ENCODE measurements at places on chromosomes 1 and 21. TPM values are rescaled to one million over a fixed set of nuclear protein-coding genes. Genes with fewer than 3 reads are reported as not detected.

CREG1 gene
- total RNA-seq = 39.4 TPM

ATF6 gene
- 25.9 TPM for total RNA-seq

- H3K4me1 ChIP-seq = no peaks in the 10 kb centered on the region
- no peak for DNase-seq
- peaks cover 32% of the 10 kb centered on the region for H3K36me3 ChIP-seq
- H3K27ac ChIP-seq = no peak overlapping the region
- H3K27me3 ChIP-seq = no peaks in the 10 kb centered on the region
Measured at GRCh38 chr1:161037661-161038522, 872 bp downstream of the TSTD1 start.

CASQ2 gene
- total RNA-seq = 0.49 TPM

SYNJ1 gene
- total RNA-seq = 8.9 TPM

JAM2 gene
- total RNA-seq = 15.3 TPM

GRCh38 chr1:172442843-172443565 is 865 bp downstream of the PIGC start:
- H3K27ac ChIP-seq = peak overlapping the region; percentile 88
- no peak for DNase-seq
- peak overlapping the region; percentile 93 for H3K4me3 ChIP-seq

PLPPR5 gene
- total RNA-seq = 0.02 TPM

GRCh38 chr1:98749152-98749756 is 87.7 kb downstream of the SNX7 start:
- H3K27me3 ChIP-seq = no peaks in the 10 kb centered on the region
- H3K4me1 ChIP-seq = no peaks in the 10 kb centered on the region
- no peak overlapping the region for H3K27ac ChIP-seq
- DNase-seq = no peak
- no peaks in the 10 kb centered on the region for H3K36me3 ChIP-seq
- no peak overlapping the region for H3K4me3 ChIP-seq

GRCh38 chr1:180482425-180483275 is 19.7 kb downstream of the ACBD6 start:
- no peak overlapping the region for H3K4me3 ChIP-seq
- peaks cover 26% of the 10 kb centered on the region for H3K36me3 ChIP-seq
- H3K4me1 ChIP-seq = no peaks in the 10 kb centered on the region
- peak; percentile 70 for DNase-seq
- H3K27ac ChIP-seq = no peak overlapping the region

GRCh38 chr21:34228792-34229191 is 135.0 kb upstream of the KCNE2 start:
- H3K36me3 ChIP-seq = no peaks in the 10 kb centered on the region
- no peak overlapping the region for H3K27ac ChIP-seq
- H3K27me3 ChIP-seq = no peaks in the 10 kb centered on the region
- DNase-seq = no peak
- no peaks in the 10 kb centered on the region for H3K4me1 ChIP-seq

GRCh38 chr1:55215194-55216021 is at the start of gene USP24:
TSS of gene USP24 (minus strand) at chr1:55215364. CDS start at chr1:55215113, 251 bp downstream.
- peak within 1 kb of the TSS; percentile 84 for H3K27ac ChIP-seq
- no peaks in the 10 kb centered on the region for H3K27me3 ChIP-seq
- H3K4me3 ChIP-seq = peak within 1 kb of the TSS; percentile 87
- peak; percentile 79 for DNase-seq

DNA sequence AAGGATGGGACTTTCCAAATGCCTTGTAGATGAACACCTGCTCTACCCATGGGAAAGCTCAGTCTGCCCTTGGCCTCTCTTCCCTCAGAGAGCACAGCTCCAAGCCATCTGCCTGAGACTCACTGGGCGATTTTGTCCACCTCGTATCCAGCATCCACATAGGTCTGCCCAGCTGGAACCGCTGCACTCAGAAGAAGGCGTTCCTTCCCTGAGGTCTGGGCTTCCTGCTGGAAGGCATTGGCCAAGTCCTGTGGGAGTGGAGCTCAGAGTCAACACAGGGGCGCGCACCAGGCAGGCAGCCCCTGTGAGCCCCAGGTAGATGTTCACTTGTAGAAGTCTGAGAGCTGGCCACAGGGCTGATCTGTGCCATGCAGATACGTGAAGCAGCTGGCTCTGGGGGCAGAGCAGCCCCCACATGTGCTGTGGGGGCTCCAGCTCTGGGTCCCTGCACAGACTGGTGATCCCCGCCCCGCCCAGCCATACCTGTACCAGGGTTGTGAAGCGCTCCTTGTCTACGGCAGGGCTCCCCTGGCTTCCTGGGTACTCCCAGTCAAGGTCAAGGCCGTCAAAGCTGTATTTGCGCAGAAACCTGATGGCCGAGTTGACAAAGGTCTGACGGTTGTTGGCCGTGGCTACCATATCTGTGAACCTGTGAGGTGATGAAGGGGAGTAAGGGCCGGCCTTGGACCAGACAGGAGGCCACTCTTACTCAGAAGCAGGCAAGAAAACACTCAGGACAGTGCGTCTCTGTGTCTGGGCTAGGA is 6.3 kb downstream of the CHIT1 start:
- DNase-seq = no peak
- H3K27ac ChIP-seq = no peak overlapping the region
- H3K4me3 ChIP-seq = no peak overlapping the region
- H3K36me3 ChIP-seq = no peaks in the 10 kb centered on the region
- peaks cover 9% of the 10 kb centered on the region for H3K4me1 ChIP-seq

- H3K4me3 ChIP-seq = no peak overlapping the region
- no peaks in the 10 kb centered on the region for H3K4me1 ChIP-seq
- DNase-seq = no peak
- no peak overlapping the region for H3K27ac ChIP-seq
- H3K27me3 ChIP-seq = no peaks in the 10 kb centered on the region
Measured at GRCh38 chr1:217343907-217344306, 287.0 kb downstream of the GPATCH2 start.

TCEA3 gene
- total RNA-seq = 0.10 TPM

DNA sequence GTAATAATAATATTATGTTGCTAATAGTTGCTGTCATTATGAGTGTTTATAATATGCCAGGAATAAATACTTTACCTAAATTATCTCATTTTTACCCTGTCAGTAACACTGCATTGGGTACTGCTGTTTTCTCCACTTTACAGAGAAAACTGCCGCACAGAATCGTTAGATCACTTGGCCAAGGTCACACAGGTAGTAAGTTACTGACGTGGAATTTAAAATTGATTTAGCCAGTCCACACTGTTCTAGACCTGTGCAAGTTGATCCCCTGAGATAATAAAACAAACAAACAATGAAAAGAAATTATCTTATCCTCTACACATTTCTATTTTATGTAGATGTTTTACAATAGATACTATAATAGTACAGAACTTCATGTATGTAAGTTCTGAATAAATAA is 174.1 kb downstream of the ROR1 start:
- H3K27me3 ChIP-seq = no peaks in the 10 kb centered on the region
- no peaks in the 10 kb centered on the region for H3K36me3 ChIP-seq
- no peak for DNase-seq
- H3K27ac ChIP-seq = no peak overlapping the region
- no peak overlapping the region for H3K4me3 ChIP-seq

MPZ gene
- 1.1 TPM for total RNA-seq

TNFRSF14 gene
- not detected for total RNA-seq

ADGRL2 gene
- total RNA-seq = 90.3 TPM

QSOX1 gene
- total RNA-seq = 9.8 TPM

GRCh38 chr1:17011092-17011438 is 663 bp downstream of the ATP13A2 start:
- H3K27ac ChIP-seq = peak overlapping the region; percentile 4
- peaks cover 56% of the 10 kb centered on the region for H3K4me1 ChIP-seq
- no peaks in the 10 kb centered on the region for H3K27me3 ChIP-seq
- peak; percentile 33 for DNase-seq
- H3K4me3 ChIP-seq = peak overlapping the region; percentile 78
- no peaks in the 10 kb centered on the region for H3K36me3 ChIP-seq

CGN gene
- total RNA-seq = 1.2 TPM

MATN1 gene
- total RNA-seq = 0.47 TPM

GRCh38 chr1:41728403-41729202 is 190.1 kb downstream of the HIVEP3 start:
- peaks cover 24% of the 10 kb centered on the region for H3K4me1 ChIP-seq
- no peak overlapping the region for H3K4me3 ChIP-seq
- H3K36me3 ChIP-seq = no peaks in the 10 kb centered on the region
- no peaks in the 10 kb centered on the region for H3K27me3 ChIP-seq

- H3K4me1 ChIP-seq = no peaks in the 10 kb centered on the region
- H3K27me3 ChIP-seq = peaks cover 17% of the 10 kb centered on the region
- no peak overlapping the region for H3K27ac ChIP-seq
- DNase-seq = no peak
Measured at GRCh38 chr1:39729030-39729429, 9.7 kb upstream of the PPIE start.

SAMSN1 gene
- 0.13 TPM for total RNA-seq

GRCh38 chr1:234310460-234310817 is 62.8 kb upstream of the COA6 start:
- H3K27ac ChIP-seq = no peak overlapping the region
- no peak overlapping the region for H3K4me3 ChIP-seq
- no peaks in the 10 kb centered on the region for H3K36me3 ChIP-seq
- H3K27me3 ChIP-seq = 0 out of 2 replicates have a peak, but pooled peaks cover 3% of the 10 kb centered on the region
- H3K4me1 ChIP-seq = no peaks in the 10 kb centered on the region

DNA sequence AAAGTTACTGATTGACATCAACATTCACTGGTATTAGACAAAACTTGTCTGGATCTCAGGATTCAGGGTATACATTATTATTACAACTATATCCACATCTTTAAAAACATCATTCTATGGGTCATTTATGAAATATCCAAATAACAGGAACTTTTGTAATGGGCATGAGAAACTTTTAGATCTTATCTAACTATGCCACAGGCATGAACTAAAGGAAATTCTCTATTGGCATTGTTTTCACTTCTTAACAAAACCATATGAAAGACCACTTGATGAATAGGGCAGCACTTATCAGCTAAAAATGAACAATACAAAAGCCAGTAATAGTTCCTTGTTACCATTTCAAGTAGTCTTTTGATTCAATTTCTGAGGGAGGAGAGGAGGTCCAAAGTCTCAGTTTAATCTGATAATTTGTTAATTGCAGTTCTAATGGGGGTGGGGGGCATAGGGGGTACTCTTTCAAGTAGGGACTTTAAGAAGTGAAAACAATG is 30.8 kb upstream of the CPLANE2 start:
- no peaks in the 10 kb centered on the region for H3K27me3 ChIP-seq
- H3K27ac ChIP-seq = no peak overlapping the region
- peaks cover 25% of the 10 kb centered on the region for H3K4me1 ChIP-seq
- no peak overlapping the region for H3K4me3 ChIP-seq
- DNase-seq = no peak

FHAD1 gene
- 2.3 TPM for total RNA-seq

GJA9 gene
- total RNA-seq = not detected

DNA sequence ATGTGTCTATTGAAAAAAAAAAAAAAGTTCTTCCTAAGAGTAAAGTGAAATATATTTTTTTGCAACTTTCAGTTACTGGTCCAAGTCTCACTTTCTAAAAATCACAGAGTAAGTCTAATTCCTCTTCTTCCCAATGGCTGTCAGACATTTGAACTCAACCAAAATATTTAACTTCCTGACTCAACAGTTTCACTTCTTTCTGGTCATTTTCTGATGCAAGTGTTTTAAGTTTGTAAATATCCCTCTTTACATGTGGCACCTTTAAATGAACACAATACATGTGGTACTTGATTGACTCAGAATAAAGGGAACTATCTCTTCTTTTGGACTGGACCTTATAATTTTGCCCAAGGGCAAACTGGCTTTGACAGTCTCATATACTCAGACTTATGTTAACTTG is 76.7 kb downstream of the ASH1L start:
- no peak for DNase-seq
- no peaks in the 10 kb centered on the region for H3K4me1 ChIP-seq
- H3K4me3 ChIP-seq = no peak overlapping the region
- peaks cover 12% of the 10 kb centered on the region for H3K36me3 ChIP-seq

DNA sequence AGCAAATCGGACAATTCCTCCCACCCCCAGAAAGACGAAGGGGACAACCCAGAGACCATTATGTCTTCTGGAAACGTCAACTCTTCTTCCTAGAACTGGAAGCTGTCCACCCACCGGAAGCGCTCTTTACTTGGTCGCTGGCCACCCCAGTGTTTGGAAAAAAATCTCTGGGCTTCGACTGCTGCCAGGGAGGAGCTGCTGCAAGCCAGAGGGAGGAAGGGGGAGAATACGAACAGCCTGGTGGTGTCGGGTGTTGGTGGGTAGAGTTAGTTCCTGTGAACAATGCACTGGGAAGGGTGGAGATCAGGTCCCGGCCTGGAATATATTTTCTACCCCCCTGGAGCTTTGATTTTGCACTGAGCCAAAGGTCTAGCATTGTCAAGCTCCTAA is 3.2 kb downstream of the S1PR1 start:
- no peak overlapping the region for H3K4me3 ChIP-seq
- H3K27ac ChIP-seq = no peak overlapping the region
- H3K4me1 ChIP-seq = peaks cover 2% of the 10 kb centered on the region
- no peak for DNase-seq

ACOT7 gene
- 51.8 TPM for total RNA-seq

Data from SJCRH30 (cell line).